CD4-positive, alpha-beta T cell treated with Interleukin-21 for 1 hour (primary cell): ENCODE measurements at places on chromosomes 1 and 21.

DNA sequence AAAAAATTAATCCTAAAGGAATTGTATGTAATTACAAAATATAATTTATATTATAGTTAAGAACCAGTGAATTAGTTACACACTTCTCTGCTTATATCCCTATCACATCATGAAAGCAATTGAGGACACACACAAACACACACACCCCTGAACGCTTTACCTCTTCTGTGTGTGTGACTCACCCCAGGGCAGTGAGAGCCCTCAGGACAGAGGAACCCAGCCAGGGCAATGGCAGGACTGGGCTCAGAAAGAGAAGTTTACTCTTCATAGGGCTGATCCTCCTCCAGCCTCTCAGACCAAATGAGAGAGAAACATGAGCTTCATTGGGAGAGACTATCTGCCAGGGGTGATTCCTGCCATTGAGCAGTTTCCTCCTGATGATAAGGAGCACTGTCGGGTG lies 38.1 kb downstream of the SLC44A3 start:
- no peak for DNase-seq

- DNase-seq = no peak
Measured at GRCh38 chr1:181413195-181413815, 70.0 kb upstream of the CACNA1E start.

- no peak for DNase-seq
Measured at GRCh38 chr1:19036041-19036812, 79.8 kb upstream of the IFFO2 start.

GRCh38 chr21:45448810-45449657 lies 44.1 kb downstream of the COL18A1 start:
- DNase-seq = no peak

GRCh38 chr1:200207711-200208126 lies 180.2 kb downstream of the NR5A2 start:
- DNase-seq = no peak

DNA sequence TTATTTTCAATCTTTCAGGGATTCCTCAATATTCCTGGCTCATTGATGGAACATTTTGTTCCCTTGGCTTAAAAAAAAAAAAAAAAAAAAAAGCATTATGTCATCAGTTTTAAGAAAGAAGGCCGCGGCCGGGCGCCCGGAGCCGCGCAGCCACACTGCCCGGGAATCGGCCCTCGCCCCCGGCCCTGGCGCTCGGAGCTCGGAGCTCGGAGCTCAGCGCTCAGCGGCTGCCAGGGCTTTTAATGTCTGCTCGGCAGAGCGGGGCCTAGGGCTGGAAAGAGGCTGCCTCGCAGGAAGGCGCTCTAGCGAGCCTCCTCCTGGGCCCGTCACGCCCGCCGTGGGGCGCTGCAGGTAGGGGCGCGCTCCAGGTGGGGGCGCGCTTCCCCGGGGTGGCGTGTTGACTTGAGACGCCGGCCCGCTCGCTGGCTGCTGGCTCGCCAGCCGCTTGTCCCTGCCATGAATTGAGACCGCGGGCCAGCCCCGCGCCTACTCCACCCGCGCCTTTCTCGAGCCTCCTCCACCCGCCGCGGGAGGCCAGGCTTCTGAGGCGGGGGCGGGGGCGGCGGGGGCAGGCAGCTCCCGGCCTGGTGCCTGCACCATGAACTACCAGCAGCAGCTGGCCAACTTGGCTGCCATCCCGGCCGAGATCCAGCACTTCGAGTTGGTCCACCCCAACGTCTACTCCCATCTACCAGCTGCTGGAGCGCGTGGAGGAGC lies 5.4 kb upstream of the TDRD5 start:
- no peak for DNase-seq

- DNase-seq = no peak
Measured at GRCh38 chr1:101290922-101291561, 54.2 kb downstream of the S1PR1 start.
